Inflammatory macrophage treated with lipopolysaccharide for 4 hours (primary cell): ENCODE measurements at places on chromosomes 3 and 15.

- DNase-seq: no peak
Measured at GRCh38 chr3:168889666-168890065, 773.8 kb downstream of the MECOM start.

GRCh38 chr3:193552923-193553322 is 1.8 kb downstream of the ATP13A4 start:
- DNase-seq: no peak

- peak; percentile 39 for DNase-seq
Measured at GRCh38 chr15:42508263-42508690, 12.8 kb downstream of the SNAP23 start.

DNA sequence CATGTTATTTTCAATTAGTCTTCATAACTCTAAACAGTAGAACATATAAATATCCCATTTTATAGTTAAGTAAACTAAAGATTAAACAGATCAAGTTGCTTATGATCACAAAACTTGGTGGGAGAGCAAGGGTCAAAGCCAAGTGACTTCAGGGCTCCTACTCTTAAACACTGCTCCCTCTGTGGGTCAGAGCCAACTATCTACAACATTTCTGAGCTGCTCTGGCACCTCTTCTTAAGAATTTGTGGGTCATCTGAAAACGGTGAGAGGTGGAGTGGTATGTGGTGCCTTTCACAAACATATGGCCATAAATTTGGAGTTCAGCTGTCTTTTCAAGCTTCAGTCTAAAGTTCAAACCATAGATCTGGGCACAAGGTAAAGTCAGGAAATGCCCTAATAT is 10.9 kb downstream of the ATG3 start:
- DNase-seq: no peak

GRCh38 chr3:195106418-195106906 is 164.5 kb downstream of the XXYLT1 start:
- peak; percentile 48 for DNase-seq

DNA sequence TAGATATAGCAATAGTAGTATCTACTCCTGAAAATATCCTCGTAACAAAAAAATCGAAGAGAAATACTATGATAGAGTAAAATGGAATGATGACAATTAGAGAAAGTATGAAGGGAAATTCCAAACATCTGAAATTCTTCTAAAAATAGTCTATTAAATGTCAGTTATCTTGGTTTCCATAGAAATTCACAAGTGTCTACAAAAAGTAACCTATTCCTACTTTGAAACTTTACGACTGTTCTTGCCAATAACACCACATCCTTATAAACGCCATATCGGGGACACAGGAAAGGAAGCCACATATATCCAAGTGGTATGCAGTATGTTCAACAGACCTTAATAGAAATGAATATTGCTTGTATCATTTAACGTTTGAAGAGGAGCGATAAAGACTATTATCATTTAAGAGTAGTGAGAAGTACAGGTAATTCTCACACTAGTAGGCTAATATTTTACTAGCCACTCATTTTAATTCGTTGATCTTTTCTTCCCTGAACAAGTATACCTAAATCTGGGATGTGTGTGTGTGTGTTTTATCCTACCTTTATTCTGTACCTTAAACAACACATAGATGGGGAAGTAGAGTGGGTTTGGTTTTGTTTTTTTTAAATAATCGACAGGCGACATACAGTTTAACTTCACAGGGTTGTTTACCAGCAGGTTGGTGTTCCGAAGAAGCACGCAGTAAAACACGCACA is 1.2 kb downstream of the GPR176 start:
- DNase-seq: no peak

DNA sequence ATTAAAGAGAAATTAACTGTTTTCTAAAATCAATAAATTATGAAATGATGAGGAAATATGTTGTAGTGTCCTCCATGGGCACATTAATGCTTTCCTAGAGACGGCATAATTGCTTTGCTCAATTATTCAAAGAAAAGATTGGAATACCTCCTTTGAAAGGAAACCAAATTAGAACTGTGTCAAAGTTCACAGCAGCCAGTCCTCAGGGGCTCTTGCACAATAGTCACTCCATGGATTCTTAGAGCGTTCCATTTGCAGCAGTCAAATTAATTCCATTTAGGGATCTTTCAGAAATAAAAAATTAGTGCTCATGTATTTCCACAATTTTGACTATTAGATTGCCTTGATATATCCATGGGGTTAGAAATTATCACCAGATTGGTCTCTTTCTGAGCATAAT is 841.6 kb upstream of the DPPA4 start:
- no peak for DNase-seq

GRCh38 chr3:16866571-16866970 is 18.2 kb upstream of the PLCL2 start:
- DNase-seq: no peak

DNA sequence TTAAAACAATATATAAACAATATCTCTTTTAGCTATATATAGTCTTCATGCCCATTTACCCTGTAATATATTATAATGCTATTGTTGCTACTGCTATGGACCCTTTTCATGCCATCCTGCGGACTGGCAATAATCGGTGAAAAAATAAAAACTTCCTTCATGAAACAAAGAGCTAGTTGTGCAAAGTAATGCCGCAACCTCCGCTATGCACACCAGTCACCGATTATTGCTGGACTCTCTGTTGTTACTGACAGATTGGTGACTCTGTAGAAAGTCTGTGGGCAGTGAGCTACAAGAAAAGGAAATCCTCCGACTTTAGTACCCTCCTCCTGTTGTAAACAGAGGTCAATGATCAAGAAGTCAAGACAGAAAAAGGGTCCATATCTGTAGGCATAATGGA is 17.9 kb upstream of the ICE2 start:
- DNase-seq: no peak

- no peak for DNase-seq
Measured at GRCh38 chr3:31275583-31275982, 257.1 kb upstream of the STT3B start.

- no peak for DNase-seq
Measured at GRCh38 chr15:72994534-72995177, 57.6 kb upstream of the NEO1 start.

GRCh38 chr15:42367041-42367440 is 7.7 kb downstream of the CAPN3 start:
- peak; percentile 94 for DNase-seq

DNA sequence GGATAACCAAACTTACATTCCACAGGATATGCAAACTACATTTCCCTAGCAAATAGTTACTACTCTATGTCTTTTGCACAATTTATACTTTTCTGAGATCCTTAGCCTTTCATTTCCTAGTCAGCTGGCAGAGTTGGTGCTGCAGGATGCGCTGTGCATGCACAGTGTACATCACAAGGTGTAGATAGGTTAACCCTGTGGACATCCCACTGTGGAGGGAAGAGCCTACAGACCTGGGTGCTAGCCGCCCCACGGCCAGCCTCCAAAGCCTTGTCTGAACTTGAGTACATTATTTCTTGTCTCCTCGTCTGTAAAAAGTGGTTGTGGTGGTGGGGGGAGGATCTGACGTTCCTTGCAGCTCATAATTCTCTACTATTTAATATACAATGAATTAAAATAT is 3.5 kb downstream of the TNFSF10 start:
- no peak for DNase-seq

- no peak for DNase-seq
Measured at GRCh38 chr3:114506591-114507300, 212.9 kb downstream of the TIGIT start.

DNA sequence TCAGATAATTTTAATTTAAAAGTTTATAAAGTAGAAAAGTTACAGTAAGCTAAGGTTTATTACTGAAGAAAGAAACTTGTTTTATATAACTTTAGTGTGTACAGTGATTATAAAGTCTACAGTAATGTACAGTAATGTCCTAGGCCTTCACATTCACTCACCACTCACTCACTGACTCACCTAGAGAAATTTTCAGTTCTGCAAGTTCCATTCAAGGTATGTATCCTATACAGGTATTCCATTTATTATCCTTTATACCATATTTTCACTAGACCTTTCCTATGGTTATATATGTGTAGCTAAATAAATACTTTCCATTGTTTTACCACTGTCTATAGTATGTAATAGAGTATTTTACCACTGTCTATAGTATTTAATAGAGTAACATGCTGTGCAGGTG is 33.2 kb upstream of the MME start:
- no peak for DNase-seq

GRCh38 chr3:6172871-6173642 is 687.9 kb upstream of the GRM7 start:
- no peak for DNase-seq

- no peak for DNase-seq
Measured at GRCh38 chr3:162142511-162142910, 645.9 kb downstream of the OTOL1 start.

DNA sequence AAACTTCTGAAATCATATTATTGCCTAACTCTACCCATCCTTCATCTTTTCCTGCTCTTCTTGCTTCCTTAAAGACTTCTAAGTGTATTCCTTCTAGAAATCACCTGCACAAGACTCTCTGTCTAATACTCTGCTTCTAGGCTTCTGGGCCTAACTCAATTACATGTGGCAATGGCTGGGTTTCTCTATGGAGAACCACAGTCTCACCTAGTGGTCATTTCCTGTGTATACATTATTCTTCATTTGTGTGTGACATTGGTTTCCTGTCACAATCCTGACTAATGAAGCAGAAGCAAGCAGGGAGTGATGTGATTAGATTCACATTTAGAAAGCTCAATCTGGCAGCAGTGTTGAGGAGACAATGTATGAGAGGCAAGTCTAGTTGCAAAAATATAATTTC is 16.9 kb upstream of the CLDN1 start:
- DNase-seq: peak; percentile 33

DNA sequence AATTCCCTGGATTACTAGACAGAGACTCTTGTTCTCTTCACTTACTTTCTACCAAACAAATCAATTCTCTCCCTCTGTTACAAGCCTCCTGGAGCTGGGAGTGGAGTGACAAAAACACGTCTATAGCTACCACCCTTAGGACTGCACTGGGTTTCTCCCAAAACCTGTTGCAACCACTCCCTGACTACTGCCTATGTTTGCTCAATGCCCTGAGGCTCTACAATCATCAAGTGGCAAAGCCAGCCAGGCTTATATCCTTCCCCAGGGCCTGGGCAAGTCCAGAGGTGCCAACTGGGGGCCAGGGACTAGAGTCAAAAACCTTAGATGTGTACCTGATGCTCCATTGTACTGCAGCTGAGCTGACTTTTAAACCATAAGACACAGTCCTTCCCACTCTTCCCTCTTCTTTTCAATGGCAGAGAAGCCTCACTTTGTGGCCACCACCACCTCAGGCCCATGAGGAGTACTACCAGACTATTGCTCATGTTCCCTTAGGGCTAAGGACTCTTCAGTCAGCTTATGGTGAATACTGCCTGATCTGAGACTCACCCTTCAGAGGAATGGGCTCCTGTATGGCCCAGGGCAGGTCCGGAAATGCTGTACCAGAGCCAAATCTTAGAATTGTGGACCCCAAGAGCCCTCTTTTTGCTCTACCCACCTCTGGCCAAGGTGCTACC is 125.4 kb upstream of the PLCL2 start:
- DNase-seq: no peak
